Activated naive CD8-positive, alpha-beta T cell treated with anti-CD3 and anti-CD28 coated beads, Interleukin-2, amount 50 U/mL, for 16 hours (primary cell): ENCODE measurements at places on chromosomes 3 and 15.

DNA sequence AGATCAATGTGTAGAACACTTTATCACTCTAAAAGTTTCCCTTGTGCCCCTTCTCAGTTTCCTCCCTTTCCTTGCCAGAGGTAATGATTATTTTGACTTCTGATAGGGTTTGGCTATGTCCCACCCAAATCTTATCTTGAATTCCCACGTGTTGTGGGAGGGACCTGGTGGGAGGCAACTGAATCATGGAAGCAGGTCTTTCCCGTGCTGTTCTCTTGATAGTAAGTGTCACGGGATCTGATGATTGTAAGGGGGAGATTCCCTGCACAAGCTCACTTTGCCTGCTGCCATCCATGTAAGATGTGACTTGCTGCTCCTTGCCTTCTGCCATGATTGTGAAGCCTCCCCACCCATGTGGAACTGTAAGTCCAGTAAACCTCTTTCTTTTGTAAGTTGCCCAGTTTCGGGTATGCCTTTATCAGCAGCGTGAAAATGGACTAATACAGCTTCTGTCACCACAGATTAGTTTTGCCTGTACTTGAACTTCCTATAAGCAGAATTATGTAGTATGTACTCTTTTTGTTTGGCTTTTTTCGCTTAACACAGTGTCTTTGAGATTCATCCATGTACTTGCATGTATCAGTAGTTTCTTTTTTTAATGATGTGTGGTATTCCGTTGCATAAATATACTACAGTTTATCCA, 7.2 kb downstream of the FEM1B start:
- DNase-seq, result no peak

DNA sequence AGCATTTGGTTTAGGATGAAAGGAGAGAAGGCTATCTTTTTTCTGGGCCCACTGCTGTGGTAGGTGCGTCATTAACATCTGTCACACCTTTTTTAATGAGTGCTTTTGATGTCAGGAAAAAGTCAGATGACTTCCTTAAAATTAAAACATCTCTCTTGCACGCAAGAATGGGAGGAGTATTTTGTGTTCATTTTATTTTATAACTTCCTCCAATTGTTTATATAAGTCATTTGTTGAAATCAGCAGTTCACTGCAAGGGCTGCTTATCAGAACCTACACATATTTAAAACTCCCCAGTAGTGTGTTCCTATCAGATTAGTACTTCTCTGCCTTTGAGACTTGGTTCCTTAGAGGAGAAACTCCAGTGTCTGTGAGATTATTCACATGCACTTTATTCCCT, 143.8 kb downstream of the NEO1 start:
- no peak for DNase-seq

- no peak for DNase-seq
These were observed 64.3 kb downstream of the CMTM8 start for GRCh38 chr3:32302601-32303398.

GRCh38 chr3:134357261-134357913, 16.9 kb downstream of the AMOTL2 start:
- no peak for DNase-seq

DNA sequence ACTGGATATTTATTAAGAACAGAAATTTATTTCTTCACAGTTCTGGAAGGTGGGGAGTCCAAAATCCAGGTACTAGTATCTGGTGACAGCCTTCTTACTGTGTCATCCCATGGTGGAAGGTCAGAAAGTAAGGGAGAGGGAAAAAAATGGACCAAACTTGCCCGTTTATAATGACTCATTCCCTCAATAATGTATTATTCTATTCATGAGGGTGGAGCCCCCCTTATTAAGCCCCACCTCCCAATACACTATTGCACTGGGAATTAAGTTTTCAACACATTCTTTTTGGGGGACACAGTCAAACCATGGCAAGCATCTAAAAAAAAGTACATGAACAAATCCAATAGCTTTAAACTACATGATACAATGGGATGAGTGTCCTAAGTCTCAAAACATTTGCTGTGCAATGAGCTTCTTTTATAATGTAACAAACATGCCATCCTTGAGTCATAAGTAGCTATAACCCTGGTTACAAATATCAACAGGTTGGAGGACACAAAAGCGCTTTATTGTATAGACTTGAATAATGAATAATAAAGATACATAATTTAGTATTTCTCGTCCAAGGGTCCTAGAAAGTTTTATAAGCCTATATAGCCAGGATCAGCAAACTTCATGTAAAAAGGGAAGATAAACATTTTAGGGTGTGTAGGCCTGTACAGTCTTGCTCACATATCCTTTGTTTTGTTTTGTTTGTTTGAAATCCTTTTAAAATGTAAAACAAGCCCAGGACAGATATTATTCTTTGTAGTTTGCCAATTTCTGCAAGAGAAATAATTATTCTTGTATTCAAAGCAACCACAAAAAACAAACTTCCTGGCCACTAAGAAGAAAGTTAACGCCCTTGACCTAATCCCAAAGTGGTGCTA, 160.6 kb upstream of the RAP2B start:
- no peak for DNase-seq

GRCh38 chr3:76679541-76679940, 360.4 kb upstream of the ROBO2 start:
- DNase-seq, result no peak

DNA sequence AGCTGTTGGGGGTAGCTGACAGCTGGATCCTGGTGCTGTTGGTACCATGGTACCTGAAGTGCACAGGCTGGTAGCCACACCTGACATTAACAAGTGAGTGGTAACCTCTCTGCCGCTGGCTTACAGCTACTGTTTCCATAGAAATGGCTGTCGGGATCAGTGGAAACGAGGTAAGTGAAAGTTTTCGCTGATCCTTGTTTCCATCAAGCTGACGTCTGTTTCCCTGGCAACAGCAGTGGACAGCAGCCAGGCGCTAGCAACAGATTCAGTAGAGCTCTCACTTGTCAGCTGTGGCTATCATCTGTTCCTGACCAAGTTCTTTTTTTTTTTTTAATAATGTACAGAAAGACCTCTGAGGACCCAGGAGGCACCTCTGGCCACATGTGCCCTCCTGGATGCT, 166.2 kb downstream of the CHDH start:
- no peak for DNase-seq

GRCh38 chr3:47849699-47850563, 47.0 kb downstream of the DHX30 start:
- no peak for DNase-seq

- DNase-seq, result no peak
These were observed 140.3 kb downstream of the ADAMTSL3 start for GRCh38 chr15:83794209-83794608.

DNA sequence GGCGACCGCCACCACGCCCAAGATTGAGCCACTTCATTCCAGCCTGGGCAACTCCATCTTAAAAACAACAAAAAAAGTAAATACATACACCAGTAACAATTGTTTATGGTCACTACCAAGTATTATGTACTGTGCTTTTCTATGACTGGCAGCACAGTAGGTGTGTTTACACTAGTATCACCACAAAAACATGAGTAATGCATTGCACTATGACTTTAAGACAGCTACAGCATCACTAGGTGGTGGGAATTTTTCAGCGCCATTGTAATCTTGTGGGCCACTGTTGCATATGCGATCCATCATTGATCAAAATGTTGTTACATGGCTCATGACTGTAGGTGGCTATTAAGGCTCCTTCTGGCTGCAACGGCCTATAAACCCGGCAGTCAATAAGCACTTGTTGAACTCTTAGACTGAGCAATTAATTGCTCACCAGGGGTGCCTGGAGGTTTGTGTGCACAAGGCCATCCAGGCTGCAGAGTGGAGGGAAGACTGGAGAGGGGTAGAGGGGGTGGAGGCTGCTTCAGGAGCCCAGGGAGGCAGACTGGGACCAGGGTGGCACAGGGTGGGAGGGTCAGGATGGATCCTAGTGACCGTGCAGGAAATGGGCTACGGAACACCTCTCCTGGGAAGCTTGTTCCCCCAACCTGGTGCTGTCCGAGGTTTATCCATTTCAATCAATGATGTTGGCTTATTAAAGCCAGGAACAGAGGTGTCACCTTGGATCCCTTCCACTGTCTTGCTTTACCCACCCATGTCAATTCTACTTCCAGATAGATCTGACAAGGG, 17.9 kb upstream of the COPG1 start:
- DNase-seq, result no peak

DNA sequence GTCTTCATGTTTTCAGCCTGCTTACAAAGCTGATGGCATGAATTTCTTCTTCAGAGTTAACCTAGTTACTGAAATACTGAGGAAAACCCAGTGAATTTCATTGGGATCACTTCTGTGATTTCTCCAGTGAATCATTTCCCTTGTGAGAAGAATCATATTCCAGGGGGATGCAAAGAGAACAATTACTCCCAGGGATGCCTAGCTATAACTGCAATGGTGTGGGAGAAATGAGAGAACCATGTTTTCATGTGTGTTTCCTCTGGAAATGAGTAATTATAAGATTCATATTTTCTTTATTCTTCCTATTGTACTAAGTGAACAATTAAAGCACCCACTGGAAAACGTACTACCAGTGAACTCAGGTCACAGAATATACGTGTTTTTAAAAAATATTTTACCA, 485.4 kb downstream of the GRM7 start:
- no peak for DNase-seq

DNA sequence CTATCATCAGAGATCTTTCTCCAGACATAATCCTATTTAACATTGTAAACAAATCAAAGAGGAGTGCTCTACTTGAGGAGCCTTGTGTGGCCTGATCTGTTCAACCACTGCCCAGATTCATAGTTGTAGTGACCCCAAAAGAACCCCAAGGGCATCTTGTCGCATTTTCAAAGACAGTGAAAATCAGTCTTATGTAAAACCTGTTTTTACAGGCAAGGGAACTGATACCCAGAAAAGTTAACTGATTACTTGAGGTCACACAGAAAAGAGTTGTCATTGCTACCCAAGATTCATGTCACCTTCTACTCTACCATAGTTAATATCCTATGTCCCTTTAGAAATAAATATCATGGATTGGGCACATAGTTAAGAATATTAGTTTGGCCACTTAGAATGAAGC, 40.5 kb upstream of the ARPP21 start:
- DNase-seq, result no peak

- DNase-seq, result no peak
These were observed 20.8 kb upstream of the FAN1 start for GRCh38 chr15:30882849-30883433.

GRCh38 chr3:66904831-66905493, 93.1 kb upstream of the KBTBD8 start:
- DNase-seq, result no peak

GRCh38 chr3:129282727-129283327, 4.2 kb downstream of the HMCES start:
- no peak for DNase-seq

- DNase-seq, result no peak
These were observed 345.2 kb downstream of the VPS13C start for GRCh38 chr15:61715082-61715481.

- no peak for DNase-seq
These were observed 125.9 kb upstream of the SMAD3 start for GRCh38 chr15:66939451-66940023.

- no peak for DNase-seq
These were observed 188.9 kb upstream of the ATP10A start for GRCh38 chr15:26051761-26052675.

DNA sequence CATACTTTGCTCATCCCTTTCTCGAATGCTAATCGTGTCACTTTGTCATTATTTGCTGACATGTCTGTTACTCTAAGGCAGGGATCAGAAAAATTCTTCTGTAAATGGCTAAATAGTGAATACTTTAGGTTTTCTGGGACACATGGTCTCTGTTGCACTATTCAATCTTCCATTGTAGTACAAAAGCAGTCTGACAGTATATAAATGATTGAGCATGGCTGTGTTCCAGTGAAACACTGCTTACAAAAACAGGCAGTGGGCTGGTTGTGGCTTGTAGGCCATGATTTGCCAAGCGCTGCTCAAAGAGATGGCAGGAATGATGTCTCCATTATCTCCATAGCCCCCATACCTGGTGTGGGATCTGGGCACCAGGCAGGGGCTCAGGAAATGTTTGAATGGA, 45.6 kb downstream of the TMEM266 start:
- no peak for DNase-seq

- no peak for DNase-seq
These were observed 210.6 kb downstream of the ARPP21 start for GRCh38 chr3:35849963-35850362.

DNA sequence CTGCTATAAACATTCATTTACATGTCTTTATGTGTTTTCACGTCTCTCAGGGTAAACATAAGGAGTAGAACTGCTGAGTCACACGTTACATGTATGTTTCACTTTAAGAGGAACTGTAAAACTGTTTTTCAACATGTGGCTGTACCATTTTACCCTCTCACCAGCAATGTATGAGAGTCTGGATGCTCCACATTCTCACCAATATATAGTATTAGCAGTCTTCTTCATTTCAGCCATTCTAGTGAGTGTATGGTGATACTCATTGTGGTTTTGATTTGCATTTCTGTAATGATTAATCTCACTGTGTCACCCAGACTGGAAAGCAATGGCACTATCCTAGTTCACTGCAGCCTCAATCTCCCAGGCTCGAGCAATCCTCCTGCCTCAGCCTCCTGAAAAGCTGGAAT, 37.1 kb downstream of the PHC3 start:
- DNase-seq, result no peak

- DNase-seq, result no peak
These were observed 125.1 kb downstream of the GABRG3 start for GRCh38 chr15:27095886-27096624.

GRCh38 chr15:84750583-84751092, 2.2 kb downstream of the ZNF592 start:
- DNase-seq, result no peak

- DNase-seq, result no peak
These were observed 187.5 kb downstream of the KLHL25 start for GRCh38 chr15:85607141-85607806.

DNA sequence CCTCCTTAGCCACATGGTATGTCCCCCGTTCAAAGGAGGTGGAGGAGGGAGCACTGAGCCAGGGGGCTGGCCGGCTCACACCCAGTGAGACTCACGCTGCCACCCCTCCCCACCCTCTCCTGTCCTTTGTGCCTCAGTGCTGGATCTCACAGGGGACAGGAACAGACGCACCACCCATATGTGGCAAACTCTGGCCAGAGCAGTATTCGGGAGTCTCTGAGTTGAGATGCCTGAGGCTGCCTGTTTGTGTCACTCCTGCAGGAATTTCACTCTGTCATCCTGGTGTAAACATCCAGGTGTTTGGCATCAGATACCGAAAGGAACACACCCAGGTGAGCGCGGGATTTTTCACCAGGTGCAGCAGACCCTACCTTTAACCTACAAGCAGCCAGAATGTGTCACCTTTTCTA, 25.7 kb downstream of the RGMA start:
- no peak for DNase-seq

DNA sequence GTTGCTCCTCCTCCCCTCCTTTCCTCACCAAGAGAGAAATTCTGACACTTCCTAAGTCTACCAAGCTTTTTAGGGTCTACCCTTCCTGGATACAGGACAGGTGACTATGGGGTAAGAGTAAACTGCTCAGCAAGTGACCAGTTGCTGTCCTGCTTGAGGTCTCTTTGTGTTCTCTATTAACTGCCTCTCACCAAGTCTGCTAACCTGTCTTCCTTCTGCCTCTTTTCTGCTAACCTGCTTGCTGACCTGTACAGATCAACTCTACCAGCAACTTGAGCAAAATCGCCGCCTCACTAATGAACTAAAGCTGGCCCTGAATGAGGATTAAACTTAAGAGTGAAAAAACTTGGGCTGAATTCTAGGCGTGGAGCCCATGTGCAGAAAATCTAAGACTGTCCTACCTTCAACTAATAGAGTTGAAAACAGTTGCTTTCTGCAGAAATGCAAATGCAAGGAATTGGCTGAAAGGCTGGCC, 27.1 kb downstream of the TPM1 start:
- no peak for DNase-seq
